Stimulated activated CD4-positive, alpha-beta T cell treated with anti-CD3 and anti-CD28 coated beads, Interleukin-1b, Interleukin-23, amount 100 ng/mL, for 1 hour (primary cell): ENCODE measurements at places on chromosomes 12 and 14.

DNA sequence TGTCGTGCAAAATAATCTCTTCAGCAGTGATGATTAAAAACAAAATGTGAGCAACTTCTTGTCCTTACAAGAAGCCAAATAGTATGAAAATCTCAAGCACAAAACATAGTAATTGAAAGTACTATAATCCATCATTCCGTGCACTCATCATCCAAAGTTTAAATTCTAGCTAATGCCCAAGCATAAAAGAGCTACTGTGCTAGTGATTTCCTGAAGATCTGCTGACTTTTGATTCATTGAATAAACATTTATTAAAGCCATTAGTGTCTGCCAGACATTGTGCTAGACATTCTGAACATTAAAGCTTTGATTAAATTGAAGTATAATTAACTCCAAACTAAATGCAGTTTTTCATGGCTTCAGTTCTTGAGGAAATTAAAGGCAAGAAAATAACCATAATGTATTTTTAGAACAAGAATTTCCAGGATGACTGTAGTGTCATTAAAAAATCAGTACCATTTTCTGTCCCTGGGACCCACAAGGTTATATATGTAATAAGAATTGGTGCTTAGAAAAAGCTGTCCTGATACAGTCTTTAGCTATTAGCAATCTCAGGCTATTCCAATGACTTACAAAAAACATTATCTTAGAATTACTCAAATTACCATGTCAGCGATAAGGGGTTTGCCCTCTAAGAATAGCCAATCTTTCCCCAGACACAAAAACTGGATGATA, 71.7 kb downstream of the CMAS start:
- no peak for DNase-seq

GRCh38 chr14:99675951-99676350, 8.1 kb upstream of the CYP46A1 start:
- no peak for DNase-seq

- no peak for DNase-seq
These were observed 37.8 kb downstream of the SPRING1 start for GRCh38 chr12:116700066-116700465.

GRCh38 chr12:112677050-112677765, 114.3 kb upstream of the RPH3A start:
- DNase-seq, result no peak

DNA sequence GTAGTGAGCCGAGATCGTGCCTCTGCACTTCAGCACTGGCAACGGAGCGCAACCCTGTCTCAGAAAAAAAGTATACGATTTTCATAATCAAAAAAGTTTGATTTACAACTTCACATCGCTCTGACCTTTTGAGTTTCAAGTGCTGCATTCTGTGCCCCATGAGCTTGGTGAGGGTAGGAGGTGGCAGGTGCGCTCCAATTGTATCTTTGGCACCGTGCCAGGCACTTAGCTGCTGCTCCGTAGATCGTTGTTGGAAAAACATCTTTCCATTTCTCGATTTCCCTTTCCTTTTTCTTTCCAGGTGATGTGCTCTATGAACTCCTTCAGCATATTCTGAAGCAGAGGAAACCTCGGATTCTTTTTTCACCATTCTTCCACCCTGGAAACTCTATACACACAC, 203.7 kb downstream of the ETV6 start:
- no peak for DNase-seq

GRCh38 chr14:89899917-89900663, 54.4 kb downstream of the EFCAB11 start:
- DNase-seq, result no peak
